ENCODE measurements at places on chromosomes 1 and 21. TPM values are rescaled to one million over a fixed set of nuclear protein-coding genes. Genes with fewer than 3 reads are reported as not detected.

SPRR2E gene
- not detected for total RNA-seq

KRTAP11-1 gene
- not detected for total RNA-seq

CAMK1G gene
- total RNA-seq: not detected

ESPN gene
- 11.2 TPM for total RNA-seq

PCBP3 gene
- total RNA-seq: 3.2 TPM

CRB1 gene
- 0.55 TPM for total RNA-seq

FAAH gene
- 22.2 TPM for total RNA-seq

TCHH gene
- total RNA-seq: 0.03 TPM

LRRC8B gene
- 22.8 TPM for total RNA-seq

TMPRSS2 gene
- 130 TPM for total RNA-seq

SERTAD4 gene
- 7.8 TPM for total RNA-seq

RGS13 gene
- 0.48 TPM for total RNA-seq

Measured in lung (tissue), 17 donors.